ENCODE measurements at places on chromosomes 13 and 19.

- DNase-seq = no peak
Observed at GRCh38 chr13:90919153-90919552, 428.3 kb upstream of the MIR17HG start.

DNA sequence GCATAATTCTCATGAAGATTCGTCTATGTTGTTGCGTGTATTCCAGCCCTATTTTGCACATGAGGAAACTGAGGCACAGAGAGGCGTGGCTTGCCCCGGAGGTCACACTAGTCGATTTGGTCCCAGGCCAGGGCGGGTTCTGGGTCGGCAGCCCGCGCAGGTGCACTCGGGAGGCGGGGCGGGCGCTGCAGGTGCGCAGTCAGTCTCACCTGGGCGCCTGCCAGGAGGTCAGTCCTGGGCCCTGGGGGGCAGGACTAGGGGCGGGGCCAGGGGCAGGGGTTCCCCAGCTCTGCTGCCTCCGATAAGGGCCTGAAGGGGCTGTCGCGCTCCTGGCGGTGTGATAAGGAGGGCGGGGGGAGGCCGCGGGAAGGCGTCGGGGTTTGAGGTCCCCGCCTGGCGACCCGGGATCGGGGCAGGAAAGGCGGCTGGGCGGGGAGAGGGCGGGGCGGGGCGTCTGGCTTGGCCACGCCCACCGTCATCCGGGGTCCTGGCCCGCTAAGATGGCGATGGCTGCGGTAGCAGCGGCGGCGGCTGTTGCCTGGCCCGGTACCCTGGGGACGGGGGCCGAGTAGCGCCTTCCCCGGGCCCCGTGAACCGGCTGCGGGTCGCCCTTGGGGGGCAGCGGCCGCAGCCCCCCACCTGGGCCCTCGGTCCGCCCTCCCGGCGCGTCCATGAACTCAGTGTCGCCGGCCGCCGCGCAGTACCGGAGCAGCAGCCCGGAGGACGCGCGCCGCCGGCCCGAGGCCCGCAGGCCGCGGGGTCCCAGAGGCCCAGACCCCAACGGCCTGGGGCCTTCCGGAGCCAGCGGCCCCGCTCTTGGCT is at the start of gene ATG4D:
Gene ATG4D (plus strand): TSS at position 485 of the 822 bp plus-strand sequence. CDS start 187 bp downstream, at position 672.
- DNase-seq = no peak

DNA sequence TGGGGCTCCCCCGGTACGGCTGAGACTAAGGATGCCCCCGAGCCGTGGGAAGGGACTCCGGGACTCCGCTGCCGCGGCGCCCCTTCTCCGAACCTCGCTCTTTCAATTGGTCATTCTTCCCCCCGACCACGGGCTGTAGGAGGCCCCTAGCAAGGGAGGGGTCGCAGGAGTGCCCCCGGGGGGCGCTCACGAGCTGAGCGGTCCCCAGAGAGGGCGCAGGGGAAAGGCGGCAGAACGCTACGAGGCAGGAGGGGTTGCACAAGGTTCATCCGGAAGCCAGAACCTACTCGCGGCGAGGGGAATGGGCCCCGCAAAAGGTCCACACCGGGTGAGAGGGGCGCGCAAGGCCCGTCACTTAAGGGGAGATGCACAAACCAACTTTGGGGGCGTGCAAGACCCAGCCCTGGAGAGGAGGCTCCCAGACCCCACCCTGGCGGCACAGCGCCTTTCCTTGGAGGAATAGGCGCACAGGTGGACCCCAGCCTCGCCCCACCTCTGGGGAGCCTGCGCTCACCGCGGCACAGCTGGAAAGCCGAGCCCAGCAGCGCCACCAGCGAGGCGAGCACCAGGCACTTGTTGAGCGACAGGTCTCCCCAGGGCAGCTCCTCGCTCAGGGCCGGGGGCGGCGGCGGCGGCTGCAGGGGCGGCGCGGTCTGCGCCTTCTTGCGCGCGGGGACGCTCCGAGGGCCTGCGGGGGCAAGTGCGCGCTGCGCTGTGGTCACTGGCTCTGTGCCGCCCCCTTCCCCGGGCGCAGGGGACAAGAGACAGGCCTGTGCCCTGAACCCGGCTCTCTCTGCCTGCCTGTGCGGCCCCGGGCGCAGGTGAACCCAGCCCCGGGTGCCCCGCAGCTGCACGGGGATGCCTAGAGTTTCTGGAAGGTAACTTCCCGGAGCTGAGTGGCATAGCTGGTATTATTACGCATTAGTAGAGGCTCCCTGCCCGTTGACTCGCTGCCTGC is 2.8 kb downstream of the JSRP1 start:
- no peak for DNase-seq

DNA sequence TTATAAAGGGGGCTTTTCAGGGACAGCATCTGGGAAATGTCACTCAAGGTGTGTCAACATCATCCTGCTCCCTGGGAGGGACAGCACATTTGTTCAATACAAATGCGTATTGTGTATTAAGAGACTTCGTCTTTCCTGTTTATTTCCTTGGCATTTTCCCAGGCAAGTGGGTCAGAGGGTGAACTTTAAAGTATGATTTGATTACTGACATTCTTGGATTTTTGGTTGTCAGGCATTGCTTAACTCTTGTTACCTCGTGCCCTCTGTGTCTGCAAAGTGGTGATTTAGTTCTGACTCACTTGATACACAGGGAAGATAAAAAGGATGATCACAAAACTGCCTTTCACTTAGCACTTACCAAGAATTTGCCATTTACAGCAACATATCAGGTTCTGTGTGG is 292.7 kb downstream of the SUCLA2 start:
- DNase-seq = no peak

DNA sequence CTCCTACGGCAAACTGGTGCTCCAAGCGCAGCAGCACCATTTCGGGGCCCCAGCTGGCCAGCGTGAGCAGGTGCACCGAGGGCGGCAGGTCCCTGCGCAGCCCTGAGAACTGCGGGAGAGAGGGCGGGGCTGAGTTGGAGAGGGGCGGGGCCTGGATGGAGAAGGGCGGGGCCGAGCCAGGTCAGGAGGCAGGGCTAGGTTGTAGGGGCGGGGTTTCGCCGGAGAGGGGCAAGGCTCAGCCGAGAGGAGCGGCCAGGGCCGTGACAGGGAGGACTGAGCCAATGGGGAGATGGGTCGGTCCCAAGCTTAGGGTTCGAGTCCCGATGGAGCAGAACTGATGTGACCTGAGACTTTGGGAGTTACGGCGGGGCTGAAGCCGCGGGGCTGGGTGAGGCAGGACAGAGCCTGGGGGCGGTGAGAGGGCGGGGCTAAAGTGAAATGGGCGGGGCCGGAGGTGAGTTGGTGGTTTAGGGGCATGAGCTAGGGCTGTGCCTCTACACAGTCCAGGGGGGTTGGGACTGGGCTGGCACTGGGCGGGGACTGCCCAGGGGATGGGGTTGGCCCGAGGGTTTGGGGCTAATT is 19.0 kb downstream of the MAN2B1 start:
- no peak for DNase-seq

- no peak for DNase-seq
Observed at GRCh38 chr13:108213946-108214345, 1.4 kb downstream of the LIG4 start.

All from cerebellar nuclear complex (tissue), 1 donor.